ENCODE measurements at places on chromosomes 3 and 15. TPM values are rescaled to one million over a fixed set of nuclear protein-coding genes. Genes with fewer than 3 reads are reported as not detected.
A peak's percentile ranks its signal among the peaks of the same experiment; 100 is the strongest.

DNA sequence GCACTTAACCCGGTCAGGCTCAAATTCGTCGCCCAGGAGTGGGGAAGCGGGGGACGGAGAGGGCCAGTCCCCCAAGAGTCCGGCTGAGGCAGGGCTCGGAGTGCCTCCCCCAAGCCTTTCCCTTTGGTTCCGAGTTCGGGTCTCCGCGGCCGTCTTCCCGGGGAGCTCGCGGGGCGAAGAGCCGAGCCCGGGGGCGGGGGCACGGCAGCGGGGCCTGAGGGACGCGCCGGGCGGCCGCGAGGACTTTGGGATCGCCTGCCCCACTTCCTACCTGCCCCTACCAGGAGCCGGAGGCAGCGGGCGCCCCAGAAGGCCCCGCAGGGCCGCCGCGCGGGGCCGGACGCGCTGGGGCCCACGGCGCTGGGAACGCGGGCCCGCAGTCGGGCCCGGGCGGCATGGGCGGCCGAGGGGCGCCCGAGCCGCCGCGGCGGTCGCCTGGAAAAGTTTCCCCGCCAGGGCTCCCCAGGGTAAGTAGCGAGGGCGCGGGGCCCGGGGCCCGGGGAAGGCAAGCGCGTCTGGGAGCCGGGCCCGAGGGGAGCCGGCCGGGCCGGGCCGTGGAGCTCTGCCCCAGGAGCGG lies 2.8 kb downstream of the FURIN start:
- DNase-seq = peak; percentile 27

DNA sequence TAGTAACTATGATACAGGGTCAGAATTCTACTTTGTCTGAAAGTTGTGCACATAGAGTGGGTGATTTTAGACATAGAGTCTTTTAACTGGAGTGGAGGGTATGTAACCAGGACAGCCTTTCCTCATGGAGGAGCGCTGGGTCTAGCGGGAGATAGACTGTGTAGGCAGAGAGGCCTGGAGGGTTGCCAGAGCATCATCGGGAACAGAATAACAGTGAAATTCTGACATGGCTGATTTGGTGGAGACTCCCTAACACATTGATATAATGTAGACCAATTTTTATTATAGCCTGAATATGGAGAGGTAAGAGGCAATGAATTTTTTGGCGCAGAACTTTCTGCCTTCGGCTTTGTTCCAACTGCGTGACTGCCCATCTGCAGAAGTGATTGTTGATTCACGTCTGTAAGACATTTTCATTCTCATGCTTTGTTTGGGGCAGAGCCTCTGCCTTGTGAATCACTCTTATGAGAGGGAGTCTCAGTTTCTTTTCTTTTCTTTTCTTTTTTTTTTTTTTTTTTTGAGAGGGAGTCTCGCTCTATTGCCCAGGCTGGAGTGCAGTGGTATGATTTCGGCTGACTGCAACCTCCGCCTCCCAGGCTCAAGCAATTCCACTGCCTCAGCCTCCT lies 16.0 kb downstream of the LPP start:
- peak; percentile 40 for DNase-seq

- peak; percentile 55 for DNase-seq
These were observed 709.6 kb upstream of the CFAP20DC start for GRCh38 chr3:59759298-59760031.

DNA sequence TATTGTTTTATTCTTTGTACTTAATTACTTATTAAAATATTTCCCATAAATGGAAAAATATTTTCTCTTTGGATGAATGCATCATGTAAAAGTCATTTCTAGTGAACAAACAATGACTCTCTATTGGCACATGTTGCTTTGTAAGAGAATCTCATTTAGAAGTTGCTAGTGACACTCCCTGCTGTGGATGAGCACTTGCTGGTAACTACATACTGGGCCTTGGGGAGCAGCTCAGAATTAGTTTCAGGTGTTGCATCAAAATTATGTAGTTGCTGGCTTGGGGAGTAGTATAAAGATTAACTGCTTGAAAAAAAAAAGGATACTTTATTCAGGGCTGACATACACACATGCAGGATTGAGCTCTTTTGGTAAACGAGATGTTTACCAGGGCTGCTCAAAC lies 80.3 kb upstream of the KCNAB1 start:
- DNase-seq = no peak

GRCh38 chr3:70744536-70744935 lies 432.1 kb upstream of the MDFIC2 start:
- DNase-seq = no peak

DNA sequence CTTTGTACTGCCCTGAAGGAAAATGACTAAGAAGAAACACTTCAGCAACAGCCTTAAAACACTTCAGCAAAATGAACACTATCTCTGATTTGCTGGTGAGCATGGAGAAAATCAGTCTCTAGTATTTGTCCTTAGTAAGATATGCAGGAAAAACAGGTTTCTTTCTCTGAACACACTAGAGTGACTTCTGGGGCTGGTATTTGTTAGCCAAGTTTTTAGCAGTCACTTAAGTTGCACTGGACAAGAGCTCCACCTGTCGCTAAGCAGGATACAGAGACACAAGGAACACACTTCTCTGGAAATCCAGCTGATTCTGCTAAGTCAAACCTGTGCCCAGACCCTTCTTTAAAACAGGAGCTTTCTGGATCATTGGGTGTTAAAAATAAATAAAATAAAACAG lies 65.3 kb downstream of the CHAC1 start:
- DNase-seq = no peak

DNA sequence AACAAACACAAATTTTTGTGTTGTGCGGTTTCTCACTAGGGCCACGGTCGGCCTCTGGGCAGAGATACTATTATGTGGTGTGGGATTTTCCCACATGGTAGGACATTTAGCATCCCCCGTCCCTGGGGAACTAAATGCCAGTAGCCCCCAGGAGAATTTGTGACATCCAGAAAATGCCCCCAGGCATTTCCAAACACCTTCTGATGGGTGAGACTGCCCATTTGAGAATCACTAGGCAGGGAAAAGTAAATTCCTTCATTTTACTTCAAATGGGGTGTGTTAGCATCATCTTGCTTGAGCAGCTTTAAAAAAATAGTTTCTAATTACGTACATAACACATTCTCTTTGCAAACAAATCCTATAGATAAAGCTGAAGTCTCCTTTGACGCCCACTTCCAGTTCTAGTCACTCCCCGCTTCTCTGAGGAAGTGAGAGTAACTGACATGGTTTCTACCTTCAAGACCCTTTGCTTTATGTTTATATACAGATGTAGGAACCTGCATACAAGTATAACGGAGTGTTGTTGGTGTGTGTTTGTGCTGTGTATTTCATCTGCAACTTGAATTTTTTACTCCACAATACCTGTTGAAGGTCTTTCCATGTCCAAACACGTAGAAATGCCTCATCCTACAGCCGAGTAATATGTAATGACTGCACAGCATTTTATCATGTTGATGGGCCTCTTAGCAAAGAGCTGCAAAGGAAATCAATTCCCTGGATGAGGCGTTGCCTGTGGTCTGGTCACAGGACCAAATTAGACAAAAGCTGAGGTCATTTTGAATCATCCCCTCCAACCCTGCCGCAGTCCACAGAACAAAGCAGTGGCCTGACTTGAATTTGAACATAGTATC lies 31.4 kb upstream of the ZBTB38 start:
- DNase-seq = no peak

GRCh38 chr15:51281368-51281967 lies 56.9 kb downstream of the CYP19A1 start:
- peak; percentile 48 for DNase-seq

DNA sequence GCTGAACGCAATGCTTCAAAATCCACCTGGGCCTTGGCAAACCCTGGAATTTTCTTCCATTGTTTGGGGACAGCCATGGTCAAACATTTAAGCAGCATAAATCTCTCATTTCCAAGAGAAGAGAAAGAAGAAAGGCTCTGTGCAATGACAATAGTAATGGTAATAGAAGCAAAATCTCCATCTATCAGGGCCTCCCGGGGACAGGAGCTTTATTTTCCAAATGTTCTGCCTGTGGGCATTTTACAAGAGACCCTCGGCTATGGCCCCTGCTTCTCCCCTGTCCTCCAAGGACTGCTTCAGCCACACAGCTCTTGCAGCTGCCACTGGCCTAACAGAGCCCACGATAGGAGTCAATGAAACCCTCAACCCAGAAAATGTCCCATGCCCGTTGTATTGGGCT lies 12.7 kb upstream of the FAM240A start:
- no peak for DNase-seq

- no peak for DNase-seq
These were observed 223.6 kb upstream of the CNTN6 start for GRCh38 chr3:869269-869668.

DNA sequence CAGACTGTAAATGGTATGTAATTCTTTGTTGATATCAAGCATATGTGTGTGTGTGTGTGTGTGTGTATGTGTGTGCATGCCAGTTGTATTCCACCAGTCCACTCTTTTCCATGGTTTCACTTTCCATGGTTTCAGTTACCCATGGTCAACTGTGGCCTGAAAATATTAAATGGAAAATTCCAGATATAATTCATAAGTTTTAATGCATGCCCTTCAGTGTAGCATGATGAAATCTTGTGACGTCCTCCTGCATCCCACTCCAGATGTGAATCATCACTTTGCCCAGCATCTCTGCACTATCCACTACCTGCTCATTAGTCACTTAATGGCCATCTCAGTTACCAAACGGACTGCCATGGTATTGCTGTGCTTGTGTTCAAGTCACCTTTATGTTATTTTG lies 215.9 kb downstream of the GBE1 start:
- no peak for DNase-seq

- no peak for DNase-seq
These were observed 29.7 kb downstream of the HAPLN3 start for GRCh38 chr15:88865498-88866099.

GRCh38 chr3:187979564-187979963 lies 174.4 kb upstream of the LPP start:
- peak; percentile 54 for DNase-seq

- DNase-seq = no peak
These were observed 114.7 kb downstream of the ETFA start for GRCh38 chr15:76196269-76197231.

- DNase-seq = no peak
These were observed 61.4 kb downstream of the ADCY5 start for GRCh38 chr3:123387532-123387931.

DNA sequence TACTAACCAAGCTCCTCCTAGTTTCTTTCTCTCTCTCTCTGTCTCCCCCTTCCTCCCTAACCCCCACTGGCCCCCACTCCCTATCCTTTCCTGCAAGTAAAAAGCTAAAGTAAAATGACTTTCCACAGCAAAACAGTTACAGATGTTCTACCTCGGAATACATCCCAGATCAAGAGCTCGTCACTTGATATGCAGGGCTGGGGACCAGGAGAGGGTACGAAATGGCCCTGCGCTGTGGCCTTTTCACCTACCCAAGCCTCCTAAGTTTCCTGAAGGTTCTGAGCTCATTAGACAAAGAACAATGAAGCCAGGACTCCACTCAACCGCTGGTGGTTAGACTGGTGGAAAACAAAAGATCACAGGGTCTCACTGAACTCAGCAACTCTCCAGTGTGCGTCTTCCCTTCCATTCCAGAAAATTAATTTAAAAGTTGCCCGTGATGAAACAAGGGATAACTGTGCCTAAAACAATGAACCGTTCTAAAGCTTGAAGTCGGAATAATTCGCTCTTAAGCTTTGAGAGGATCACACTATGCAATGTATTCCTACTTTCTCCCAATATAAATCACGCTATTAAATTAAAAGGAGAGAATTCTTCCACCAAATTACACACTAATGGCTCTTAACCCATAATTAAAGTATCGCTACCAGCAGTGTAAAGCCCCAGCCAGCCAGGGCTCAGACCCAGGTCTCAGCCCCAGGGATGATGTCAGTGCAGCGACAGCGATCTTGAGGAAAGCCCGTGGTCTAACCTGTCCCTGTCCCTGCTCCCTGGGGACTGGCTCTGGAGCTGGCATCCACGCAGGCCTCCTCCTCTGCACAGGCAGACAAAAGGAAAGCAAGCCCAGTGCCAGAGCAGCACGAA lies 5.0 kb downstream of the VGLL4 start:
- no peak for DNase-seq

- DNase-seq = no peak
These were observed 8.4 kb downstream of the HSPBAP1 start for GRCh38 chr3:122785231-122785630.

DNA sequence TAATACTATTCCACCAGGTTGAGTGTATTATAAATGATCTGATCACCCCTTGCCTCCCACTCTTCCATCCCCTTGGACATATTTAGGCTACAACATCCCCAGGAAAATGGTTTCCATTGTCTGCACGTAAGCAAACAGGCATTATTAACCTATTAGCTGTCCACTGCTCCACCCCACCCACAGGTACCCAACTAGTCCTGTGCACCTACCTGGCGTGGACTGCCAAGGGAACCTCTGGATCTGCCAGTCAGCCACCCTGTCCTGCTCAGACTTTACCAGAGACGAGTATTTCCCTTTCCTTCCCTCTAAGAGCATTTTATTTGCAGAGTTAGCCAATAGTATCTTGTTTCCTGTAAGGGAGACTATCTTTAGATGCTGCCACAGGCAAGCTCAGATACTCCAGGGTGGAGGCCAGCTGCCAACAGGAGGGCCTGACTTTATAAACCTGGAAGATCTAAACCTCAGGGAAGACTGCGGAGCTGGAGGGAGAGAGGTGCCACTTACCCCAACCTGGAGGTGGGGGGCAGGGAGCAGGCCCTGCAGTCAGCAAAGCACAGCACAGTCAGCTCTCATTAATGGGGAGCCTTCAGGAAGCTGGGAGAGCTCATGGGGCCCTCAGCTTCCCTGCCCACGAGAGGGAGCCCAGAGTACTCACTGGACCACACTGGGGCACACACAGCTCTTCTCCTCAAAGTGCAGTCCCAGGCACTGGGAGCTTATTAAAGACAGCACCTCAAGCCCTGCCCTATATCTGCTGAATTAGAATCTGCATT lies at the start of gene CX3CR1:
Gene CX3CR1, minus strand, starts transcription at position 292 of the 773 bp plus-strand sequence. CDS start 13,527 bp downstream, outside the sequence.
- no peak for DNase-seq

- DNase-seq = no peak
These were observed 594.0 kb downstream of the NTRK3 start for GRCh38 chr15:87662575-87662974.

- no peak for DNase-seq
These were observed 290.1 kb downstream of the ZIC1 start for GRCh38 chr3:147699175-147699838.

DNA sequence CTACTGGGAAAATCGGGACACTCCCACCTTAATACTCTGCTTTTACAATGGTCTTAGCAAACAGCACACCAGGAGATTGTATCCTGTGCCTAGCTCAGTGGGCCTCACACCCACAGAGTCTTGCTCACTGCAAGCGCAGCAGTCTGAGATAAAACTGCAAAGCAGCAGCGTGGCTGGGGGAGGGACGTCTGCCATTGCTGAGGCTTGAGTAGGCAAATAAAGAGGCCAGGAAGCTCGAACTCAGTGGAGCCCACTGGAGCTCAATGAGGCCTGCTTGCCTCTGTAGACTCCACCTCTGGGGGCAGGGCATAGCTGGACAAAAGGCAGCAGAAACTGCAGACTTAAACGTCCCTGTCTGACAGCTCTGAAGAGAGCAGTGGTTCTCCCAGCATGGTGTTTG lies 1169.1 kb upstream of the EPHA6 start:
- no peak for DNase-seq

The FRG2C gene
- not detected for total RNA-seq

The RBM5 gene
- 129 TPM for total RNA-seq

The GOLGA8S gene
- total RNA-seq = 0.05 TPM

The ZNF660 gene
- total RNA-seq = 0.22 TPM

The NRROS gene
- 9.2 TPM for total RNA-seq

The ATP13A5 gene
- not detected for total RNA-seq

The LSMEM2 gene
- not detected for total RNA-seq

The SENP8 gene
- 2.0 TPM for total RNA-seq

The CCR8 gene
- not detected for total RNA-seq

The ATP8B4 gene
- total RNA-seq = 2.0 TPM

The UACA gene
- total RNA-seq = 3.9 TPM

The ZNF717 gene
- 13.0 TPM for total RNA-seq
